Gastrocnemius medialis (tissue), 4 donors: ENCODE measurements at places on chromosomes 2 and 18. TPM values are rescaled to one million over a fixed set of nuclear protein-coding genes. Genes with fewer than 3 reads are reported as not detected.
A peak's percentile ranks its signal among the peaks of the same experiment; 100 is the strongest.

- no peaks in the 10 kb centered on the region for H3K27me3 ChIP-seq
- H3K36me3 ChIP-seq: no peaks in the 10 kb centered on the region
- no peaks in the 10 kb centered on the region for H3K4me1 ChIP-seq
- H3K4me3 ChIP-seq: no peak overlapping the region
- H3K27ac ChIP-seq: no peak overlapping the region
- no peak for DNase-seq
Observed at GRCh38 chr2:67018301-67018700, 378.8 kb upstream of the ETAA1 start.

- DNase-seq: no peak
- no peak overlapping the region for H3K4me3 ChIP-seq
- H3K4me1 ChIP-seq: no peaks in the 10 kb centered on the region
- no peaks in the 10 kb centered on the region for H3K36me3 ChIP-seq
- no peaks in the 10 kb centered on the region for H3K27me3 ChIP-seq
- no peak overlapping the region for H3K27ac ChIP-seq
Observed at GRCh38 chr2:168254158-168254935, 7.0 kb upstream of the STK39 start.

The KDM3A gene
- 20.7 TPM for total RNA-seq

DNA sequence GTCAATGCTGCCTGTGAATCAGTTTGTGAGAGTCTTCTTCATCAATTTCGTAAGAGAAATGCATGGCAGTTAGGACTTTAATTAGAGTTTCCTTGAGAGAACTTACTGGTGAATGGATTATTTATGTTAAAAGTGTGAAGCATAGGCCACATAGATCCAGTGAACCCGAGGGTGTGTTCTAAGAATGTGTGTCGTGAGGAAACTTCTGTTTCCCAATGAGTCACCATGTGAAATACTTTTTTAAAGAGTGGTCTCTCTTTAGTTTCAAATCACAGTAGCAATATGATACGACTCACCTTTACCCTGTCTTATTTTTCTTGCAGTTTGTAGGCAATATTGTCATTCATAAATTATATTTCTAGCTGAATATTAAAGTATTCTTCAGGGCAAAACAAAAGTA is 18.5 kb downstream of the THSD7B start:
- H3K36me3 ChIP-seq: no peaks in the 10 kb centered on the region
- H3K4me3 ChIP-seq: no peak overlapping the region
- DNase-seq: no peak

DNA sequence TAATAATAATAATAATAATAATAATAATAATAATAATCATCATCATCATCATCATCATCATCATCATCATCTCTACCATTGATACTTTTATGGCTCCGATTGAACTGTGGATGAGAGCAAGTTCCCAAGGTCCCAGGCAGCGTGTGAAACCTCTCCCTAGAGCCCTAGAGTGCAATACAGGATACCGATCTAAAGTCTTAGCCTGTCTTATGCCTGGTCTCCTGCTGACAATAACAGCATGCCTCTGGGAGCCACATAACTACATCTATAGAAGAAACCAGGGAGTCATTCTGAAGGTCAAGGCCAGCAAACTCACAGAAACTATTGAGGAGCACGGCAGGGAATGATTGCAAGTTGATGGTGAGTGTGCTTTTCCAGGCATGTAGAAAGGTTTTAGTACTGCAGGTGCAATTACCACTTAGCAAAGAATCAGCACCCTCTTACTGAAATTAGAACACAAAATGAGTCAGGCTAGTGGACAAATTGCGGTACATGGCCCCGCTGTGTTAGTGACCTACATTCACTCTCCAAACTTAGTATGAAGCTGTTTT is 457.2 kb upstream of the CDH20 start:
- H3K4me3 ChIP-seq: no peak overlapping the region
- H3K36me3 ChIP-seq: no peaks in the 10 kb centered on the region
- no peak overlapping the region for H3K27ac ChIP-seq
- H3K27me3 ChIP-seq: no peaks in the 10 kb centered on the region
- H3K4me1 ChIP-seq: no peaks in the 10 kb centered on the region

The MPP4 gene
- total RNA-seq: not detected

GRCh38 chr2:53445383-53446070 is 322.1 kb upstream of the CHAC2 start:
- no peak overlapping the region for H3K4me3 ChIP-seq
- no peaks in the 10 kb centered on the region for H3K27me3 ChIP-seq
- no peaks in the 10 kb centered on the region for H3K36me3 ChIP-seq
- DNase-seq: no peak
- no peak overlapping the region for H3K27ac ChIP-seq

- no peak overlapping the region for H3K27ac ChIP-seq
- no peak for DNase-seq
- peaks cover 18% of the 10 kb centered on the region for H3K4me1 ChIP-seq
- no peaks in the 10 kb centered on the region for H3K36me3 ChIP-seq
Observed at GRCh38 chr18:63249771-63250170, 69.8 kb downstream of the BCL2 start.

DNA sequence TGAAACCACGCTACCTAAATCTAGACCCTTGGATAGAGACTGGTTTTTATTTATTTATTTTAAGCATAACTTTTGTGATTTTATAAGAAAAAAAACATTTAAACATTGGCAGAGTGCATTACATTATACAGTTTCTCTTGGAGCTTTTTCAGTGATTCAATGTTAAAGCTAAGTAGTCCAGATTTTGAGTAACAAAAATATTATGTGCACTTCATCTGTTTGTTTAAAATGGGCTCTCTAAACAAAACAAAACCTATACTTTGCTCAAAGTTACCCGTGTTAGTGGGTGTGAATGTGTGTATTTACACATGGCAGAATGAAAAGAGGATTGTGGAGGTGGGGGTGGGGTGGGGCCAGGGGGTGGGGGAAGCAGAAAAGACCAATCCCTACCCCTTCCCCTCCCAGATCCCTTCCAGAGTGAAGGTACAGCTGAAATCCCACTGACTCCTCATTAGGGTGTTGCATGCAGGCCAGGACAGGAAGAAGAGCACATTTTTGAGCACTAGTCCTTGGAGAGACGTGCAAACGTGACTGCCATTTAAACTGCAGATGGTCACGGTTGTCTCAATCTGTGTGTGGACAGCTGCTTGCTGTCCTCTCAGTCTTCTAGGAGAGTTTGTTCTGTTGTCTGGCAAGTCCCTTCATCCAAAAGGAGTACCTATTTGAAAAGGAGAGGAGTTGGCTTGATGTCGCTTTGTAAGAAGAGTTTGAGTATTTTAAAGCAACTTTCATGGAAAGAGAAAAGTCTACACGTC is 303.0 kb downstream of the ICOS start:
- no peaks in the 10 kb centered on the region for H3K36me3 ChIP-seq
- H3K4me1 ChIP-seq: no peaks in the 10 kb centered on the region
- no peaks in the 10 kb centered on the region for H3K27me3 ChIP-seq
- DNase-seq: no peak
- H3K27ac ChIP-seq: no peak overlapping the region

The TMEM200C gene
- not detected for total RNA-seq

DNA sequence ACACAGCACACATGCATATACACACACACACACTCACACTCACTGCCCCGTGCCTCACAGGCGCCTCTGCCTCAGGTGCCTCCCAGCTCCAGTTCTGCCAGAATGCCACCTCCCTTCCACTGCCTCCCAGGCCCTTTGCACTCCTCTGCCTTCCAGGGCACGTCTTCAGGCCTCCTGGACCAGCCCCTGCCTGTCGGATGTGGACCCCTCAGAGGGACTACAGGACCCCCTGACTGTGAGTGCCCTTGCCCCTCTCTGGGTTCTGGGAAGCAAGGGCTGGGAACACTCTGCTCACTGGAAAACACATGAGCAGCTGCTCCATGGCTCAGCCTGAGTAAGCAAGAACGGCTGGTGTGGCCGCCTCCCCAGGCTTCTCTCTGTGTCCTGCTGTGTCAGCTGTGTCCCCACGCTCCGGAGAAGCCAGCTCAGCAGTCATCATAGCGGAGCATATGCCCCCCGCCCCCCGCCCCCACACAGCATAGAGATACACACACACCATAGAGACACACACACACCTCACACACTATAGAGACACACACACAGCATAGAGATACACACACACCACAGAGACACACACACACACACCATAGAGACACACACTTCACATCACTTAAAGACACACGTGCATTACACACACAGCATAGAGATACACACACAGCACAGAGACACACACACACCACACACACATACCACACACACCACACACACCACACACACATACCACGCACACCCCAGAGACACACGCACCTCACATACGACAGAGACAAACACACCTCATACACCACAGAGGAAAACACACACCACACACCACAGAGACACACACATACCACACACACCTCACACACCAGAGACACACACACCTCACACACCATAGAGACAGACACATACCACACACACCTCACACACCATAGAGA is 271.3 kb downstream of the CYRIA start:
- no peaks in the 10 kb centered on the region for H3K4me1 ChIP-seq
- H3K4me3 ChIP-seq: no peak overlapping the region
- no peaks in the 10 kb centered on the region for H3K27me3 ChIP-seq

DNA sequence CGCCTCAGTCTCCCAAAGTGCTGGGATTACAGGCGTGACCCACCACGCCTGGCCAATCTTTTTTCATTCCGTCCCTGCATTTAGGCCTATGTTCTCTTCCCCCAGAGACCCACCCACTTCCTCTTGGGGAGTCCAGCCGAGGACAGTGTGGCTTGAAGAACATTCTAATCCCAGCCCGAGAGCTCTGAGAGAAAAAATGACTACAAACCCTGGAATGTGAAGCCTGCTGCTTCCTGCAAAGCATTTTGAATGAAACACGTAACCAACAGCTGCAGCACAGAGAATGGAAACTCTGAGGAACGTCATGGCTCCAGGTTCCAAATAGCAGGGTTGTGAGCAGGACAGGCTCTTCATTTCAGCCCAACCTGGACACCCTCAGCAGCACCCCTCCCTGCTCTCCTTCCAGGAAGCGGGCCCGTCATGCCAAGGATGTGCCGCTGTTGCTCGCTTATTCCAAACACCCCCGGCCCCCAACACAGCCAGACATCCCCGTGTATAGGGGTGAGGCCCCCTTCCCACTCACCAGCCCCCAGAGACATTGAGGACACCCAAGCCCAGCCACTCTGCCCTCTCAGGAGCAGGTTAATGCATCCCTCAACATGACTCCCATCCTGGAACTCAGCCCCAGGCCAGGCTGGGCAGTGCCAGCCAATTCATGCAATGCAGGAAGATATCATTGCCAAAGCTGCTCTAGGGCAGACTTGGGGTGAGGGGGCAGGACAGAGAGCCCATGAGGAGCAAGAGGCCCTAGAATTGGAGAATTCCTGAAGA is 139.8 kb downstream of the ZFP36L2 start:
- DNase-seq: peak; percentile 74
- peaks cover 59% of the 10 kb centered on the region for H3K4me1 ChIP-seq
- peak overlapping the region; percentile 86 for H3K27ac ChIP-seq
- no peaks in the 10 kb centered on the region for H3K27me3 ChIP-seq
- H3K4me3 ChIP-seq: no peak overlapping the region
